Urinary bladder (tissue), 4 donors: ENCODE measurements at places on chromosomes 12 and 14.

GRCh38 chr12:9750276-9751203 lies 10.2 kb downstream of the CD69 start:
- DNase-seq, result no peak

DNA sequence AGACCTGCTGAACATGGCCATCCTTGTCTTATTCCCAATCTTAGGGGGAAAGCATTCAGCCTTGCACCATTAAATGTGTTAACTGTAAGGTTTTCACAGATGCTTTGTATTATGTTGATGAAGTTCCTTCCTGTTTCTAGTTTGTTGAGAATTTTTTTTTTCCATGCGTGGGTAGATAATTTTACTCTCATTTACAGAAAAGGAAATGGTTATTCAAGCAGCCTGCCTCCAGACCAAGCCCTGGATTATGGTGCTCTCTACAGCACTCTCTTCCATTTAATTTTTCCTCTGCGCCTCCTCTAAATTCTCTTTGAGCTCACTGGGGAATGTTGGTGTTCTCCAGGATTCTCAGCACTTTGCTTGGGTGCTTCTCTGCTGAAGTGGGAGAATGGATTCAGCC lies 179.3 kb upstream of the PZP start:
- no peak for DNase-seq

GRCh38 chr12:107306141-107306659 lies 212.9 kb upstream of the CRY1 start:
- no peak for DNase-seq

- no peak for DNase-seq
Observed at GRCh38 chr14:45970621-45971020, 681.0 kb downstream of the RPL10L start.

- no peak for DNase-seq
Observed at GRCh38 chr14:23145794-23146350, 26.8 kb upstream of the CEBPE start.

DNA sequence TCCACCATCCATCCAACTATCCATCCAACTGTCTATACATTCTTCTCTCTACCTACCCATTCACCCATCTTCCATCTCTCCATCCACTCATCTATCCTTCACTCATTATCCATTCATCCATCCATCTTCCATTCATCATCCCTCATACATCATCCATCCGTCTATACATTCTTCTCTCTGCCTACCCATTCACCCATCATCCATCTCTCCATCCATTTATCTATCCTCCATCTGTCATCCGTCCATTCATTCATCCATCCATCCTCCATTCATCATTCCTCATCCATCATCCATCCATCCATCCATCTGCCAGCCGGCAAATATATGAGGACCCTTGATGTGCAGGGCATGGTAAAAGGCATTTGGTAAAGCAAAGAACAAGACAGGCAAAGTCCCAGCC lies 25.2 kb downstream of the AACS start:
- no peak for DNase-seq

DNA sequence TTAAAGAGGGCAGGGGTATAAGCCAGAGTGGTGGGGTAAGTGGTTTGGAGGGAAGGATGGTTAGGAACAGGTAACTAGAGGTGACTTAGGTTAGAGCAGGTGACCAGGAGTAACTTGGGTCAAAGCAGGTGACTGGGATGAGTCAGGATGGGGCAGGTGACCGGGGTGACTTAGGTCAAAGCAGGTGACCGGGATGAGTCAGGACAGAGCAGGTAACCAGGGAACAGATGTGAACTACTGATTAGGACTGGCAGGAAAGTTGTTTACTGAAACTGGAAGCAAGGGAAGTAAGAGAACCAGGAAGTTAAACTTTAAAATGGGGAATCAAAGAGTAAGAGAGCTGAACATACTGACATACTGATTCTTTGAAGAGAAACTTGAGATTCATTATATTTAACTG lies 57.4 kb downstream of the FSCB start:
- no peak for DNase-seq

- DNase-seq, result no peak
Observed at GRCh38 chr14:35222872-35223466, 69.2 kb upstream of the PSMA6 start.

GRCh38 chr12:14956024-14956891 lies 5.1 kb downstream of the ARHGDIB start:
- no peak for DNase-seq

DNA sequence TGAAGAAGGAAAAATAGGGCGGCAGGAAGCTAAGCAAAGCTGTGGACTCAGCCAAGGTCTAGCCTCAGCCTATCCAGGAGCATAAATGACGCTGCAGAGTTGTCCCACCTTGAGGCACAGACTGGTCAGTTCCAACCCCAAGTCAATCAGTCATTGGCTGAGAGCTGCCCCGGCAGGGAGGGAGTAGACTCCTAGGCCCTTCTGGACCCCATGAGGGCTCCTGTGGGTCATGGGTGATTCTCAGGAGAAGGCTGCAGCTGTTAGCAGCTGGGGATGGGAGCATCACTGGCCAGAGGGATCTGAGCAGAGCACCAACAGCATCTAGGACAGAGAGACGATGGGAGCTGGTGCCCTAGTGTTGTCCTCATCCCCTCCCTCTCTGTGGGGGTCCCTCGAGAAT lies 51.8 kb upstream of the ESRRB start:
- DNase-seq, result no peak

DNA sequence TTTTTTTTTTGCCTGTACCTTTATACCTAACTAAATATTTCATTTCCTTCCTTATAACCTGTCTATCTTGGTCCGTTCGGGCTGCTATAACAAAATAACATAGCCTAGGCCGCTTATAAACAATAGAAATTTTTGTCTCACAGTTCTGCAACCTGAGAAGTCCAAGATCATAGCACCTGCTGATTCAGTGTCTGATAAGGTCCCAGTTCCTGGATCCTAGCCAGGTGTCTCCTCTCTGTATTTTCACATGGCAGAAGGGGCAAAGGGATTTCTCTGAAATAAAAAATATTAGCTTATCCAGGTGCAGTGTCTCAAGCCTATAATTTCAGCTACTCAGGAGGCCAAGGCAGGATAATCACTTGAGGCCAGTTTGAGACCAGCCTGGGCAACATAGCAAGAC lies 1046.6 kb upstream of the USP15 start:
- DNase-seq, result no peak

- no peak for DNase-seq
Observed at GRCh38 chr14:75191100-75191499, 14.7 kb upstream of the TMED10 start.

DNA sequence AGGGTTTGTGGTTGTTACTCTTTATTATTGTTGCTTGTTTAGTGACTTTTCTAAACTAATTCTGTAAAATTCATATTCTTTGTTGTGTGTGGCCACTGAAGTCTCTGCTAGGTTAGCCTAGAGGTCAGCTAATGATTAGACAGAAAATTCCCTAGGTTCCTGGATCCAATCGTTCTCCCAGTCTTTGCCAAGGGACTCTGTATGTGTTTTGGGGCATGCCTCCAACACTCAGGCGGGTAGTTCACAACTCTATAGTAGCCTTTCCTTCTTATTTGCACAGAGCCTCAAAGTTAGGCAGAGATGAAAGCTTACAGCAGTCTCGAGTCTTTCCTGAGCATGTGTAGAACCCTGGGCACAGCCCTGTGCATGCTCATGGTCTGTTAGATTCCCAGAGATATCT lies 32.7 kb upstream of the RIN3 start:
- no peak for DNase-seq

DNA sequence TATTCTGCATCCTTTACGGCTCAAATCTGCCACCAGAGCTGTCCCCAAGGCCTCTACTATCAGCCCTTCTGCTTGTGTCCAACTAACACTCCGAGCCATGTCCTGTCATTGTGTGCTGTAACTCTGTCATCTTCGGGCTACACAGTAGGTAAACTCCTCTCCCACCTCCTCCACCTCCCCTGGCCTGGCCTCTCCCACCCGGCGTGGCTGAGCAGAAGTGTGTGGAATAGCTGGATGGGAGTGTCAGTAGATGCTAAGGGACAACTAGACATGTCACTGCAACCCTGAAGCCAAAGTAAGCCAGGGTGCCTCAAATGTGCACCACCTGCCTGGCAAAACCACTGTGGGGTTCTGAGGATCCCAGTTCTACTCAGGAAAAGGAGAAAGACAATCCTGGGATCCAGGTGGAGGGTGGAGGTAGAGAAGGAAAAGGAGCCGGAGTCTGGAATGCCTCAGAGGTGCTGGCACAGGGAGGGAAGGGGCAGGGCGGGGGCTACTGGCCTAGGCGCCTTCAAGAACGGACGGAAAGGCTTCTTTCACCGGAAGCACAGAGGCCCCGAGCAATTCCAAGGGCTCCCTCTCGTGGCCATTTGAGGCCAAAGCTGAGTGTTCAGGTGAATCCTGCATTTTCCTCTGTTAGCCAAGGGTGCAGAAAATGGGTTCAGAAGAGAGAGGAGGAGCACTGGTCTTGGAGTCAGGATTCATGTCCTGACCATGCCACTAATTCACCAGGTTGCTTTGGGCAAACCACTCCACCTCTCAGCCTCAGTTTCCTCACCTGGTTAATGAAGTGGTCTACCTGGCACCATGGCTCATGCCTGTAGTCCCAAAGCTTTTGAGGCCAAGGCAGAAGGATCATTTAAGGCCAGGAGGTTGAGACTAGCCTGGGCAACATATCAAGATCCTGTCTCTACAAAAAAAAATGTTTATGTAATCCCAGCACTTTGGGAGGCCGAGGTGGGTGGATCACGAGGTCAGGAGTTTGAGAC lies 20.5 kb upstream of the FAM181A start:
- no peak for DNase-seq

GRCh38 chr12:49400304-49400703 lies 33.0 kb downstream of the SPATS2 start:
- no peak for DNase-seq

DNA sequence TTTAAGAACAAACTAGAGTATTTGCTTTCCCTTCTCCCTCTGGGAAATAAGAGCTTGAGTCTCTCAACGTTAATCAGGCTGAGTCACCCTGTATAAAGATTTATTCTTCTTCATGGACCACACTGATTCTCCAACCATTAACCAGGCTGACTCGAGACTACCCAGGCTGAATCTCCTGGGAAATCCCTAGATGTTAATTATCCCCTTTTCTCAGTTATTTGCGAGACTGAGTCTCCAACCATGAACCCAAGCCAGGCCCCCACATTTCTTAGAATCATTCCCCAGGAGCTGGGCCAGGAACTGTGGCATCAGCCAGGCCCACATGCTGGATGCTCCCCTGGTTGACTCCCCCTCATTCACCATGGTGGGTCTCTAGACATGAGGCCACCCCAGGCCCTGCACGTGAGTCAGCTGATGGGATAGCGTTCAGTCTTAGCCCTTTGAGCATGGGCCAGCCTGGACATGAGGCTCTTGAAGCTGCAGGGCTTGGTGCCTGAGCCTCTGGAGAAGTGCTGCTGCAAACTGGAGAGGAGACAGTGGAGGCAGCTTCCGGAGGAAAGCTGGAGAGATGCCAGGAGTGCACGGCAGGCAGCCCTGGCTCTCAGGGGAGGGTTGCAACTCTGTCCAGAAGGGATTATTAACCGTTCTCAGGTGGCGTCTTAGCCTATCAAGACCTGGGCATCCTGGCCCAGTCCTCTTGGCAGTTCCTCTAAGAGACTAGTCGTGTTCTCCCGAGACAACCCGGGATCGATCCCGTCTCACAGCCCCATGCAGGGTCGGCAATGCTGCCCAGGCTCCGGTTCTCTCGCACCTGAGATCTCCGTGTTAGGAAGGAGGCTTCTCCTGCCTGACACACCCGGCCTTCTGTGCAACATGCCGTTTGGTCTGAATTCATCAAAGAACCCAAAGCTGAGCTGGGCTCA lies 296.6 kb downstream of the ADGRD1 start:
- DNase-seq, result no peak
